ENCODE measurements at places on chromosomes 2 and 18.

- no peak for DNase-seq
Observed at GRCh38 chr2:212488611-212489010, 50.0 kb downstream of the ERBB4 start.

DNA sequence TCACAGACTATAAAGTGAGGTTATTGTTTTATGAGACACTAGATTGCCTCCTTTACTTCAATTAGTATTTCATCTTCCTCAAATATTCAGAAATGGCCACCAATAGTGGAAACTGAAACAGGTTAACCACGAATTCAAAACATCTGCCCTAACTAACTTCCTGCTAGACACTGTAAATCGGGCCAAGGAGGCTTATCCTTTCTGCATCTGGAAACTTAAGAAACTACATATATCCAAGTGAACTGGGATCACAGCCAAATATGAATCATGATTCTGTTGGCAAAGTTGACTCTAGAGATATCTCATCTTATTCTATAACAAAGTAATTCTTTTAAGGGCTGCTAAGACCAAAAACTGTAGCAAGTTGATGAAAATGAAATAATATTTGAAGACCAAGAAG is 136.6 kb upstream of the ZC3H15 start:
- DNase-seq = no peak

GRCh38 chr18:22694954-22695353 is 238.2 kb upstream of the RBBP8 start:
- no peak for DNase-seq

DNA sequence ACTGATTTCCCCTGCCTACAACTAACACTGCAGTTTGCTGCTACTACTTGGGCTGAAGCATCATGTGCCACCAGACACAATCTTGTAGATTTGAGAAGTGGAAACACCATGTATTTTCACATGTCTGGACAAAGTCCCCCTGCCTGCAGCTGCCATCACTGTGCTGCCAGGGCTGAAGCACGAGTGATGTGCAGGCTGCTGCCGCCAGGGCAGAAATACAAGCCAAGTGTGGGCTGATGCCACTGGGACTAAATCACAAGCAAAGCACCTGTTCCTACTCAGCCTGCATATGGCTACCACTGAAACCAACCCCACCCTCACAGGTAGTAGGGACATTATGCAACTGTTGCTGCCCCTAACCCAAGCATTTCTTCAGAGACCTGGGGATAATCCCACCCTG is 179.5 kb upstream of the SLC35G4 start:
- DNase-seq = no peak

- DNase-seq = no peak
Observed at GRCh38 chr2:132538331-132538855, 121.8 kb downstream of the GPR39 start.
